ENCODE measurements at places on chromosomes 3 and 15.

- DNase-seq: peak; percentile 7
Measured at GRCh38 chr15:92655178-92655995, at the start of gene FAM174B. FAM174B (minus strand) TSS chr15:92655775.

GRCh38 chr15:84111575-84111974 is 124.0 kb upstream of the GOLGA6L4 start:
- no peak for DNase-seq

DNA sequence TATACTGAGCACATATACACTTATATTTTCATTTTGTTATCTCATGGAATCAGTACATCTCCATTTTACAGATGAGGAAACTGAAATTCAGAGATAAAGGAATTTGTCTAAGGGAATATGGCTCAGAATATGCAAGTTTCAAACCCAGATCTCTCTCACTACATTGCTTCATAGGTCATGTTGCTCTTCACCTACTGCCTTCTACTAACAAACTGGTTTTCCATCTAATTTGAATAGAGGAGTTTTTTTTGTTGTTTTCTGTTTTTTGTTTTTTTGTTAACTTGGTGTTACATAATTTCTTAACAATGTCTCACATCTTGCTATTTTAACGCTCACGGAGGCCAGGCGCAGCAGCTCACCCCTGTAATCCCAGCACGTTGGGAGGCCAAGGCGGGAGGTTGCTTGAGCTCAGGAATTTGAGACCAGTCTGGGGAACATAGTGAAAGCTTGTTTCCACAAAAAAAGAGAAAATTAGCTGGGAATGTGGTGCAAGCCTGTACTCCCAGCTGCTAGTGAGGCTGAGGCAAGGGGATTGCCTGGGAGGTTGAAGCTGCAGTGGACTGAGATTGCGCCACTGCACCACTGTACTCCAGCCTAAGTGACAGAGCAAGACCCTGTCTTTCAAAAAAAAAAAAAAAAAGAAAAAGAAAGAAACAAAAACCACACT is 37.0 kb downstream of the FMN1 start:
- DNase-seq: no peak

- no peak for DNase-seq
Measured at GRCh38 chr15:50381438-50381837, 26.4 kb upstream of the GABPB1 start.

DNA sequence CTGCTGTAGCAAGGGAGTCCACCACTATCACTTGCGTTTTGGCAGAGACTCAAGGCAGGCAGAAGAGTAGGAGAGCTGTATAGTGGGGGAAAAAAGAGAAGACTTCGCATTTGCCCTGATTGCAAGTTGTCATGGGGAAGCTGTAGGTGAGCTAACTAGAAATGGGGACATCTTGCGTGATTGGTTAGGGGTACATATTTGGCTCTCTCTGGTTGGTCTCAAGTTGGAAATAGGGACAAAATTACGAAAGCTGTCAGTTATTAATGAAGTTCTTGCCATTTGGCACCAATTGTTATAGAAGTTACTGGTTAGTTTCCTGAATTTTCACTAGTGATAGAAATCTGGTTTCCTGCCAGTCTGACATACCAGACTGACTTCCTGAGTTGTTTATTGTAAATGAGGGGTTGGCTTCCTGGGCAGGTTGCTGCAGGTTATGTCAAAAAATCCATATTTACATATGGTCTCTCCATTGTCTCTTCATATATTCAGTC is 8.2 kb upstream of the SENP7 start:
- no peak for DNase-seq

- no peak for DNase-seq
Measured at GRCh38 chr3:116111765-116112164, 333.5 kb downstream of the LSAMP start.

DNA sequence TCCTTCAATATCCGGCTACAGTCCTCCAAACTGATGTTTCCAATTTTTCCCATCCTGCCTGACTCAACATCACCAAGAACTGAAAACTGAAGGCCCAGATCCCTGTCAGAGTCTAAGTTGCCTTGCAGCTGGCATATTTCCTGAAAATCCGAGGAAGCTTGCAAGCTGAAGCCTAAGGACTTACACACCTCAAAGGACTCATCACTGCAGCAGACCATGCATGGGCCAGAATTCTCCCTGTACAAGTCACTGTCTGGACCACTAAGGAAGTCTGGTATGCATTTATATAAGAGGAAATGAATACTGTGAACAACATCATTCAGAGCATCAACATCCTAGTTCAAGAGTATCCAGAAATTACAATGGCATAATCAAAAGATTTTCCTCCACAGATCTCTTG is 548.8 kb upstream of the MDFIC2 start:
- DNase-seq: no peak

- DNase-seq: no peak
Measured at GRCh38 chr3:168933614-168934013, 729.9 kb downstream of the MECOM start.

GRCh38 chr3:4426782-4427344 is 40.2 kb downstream of the SUMF1 start:
- DNase-seq: no peak
